ENCODE measurements at places on chromosomes 6 and 20. TPM values are rescaled to one million over a fixed set of nuclear protein-coding genes. Genes with fewer than 3 reads are reported as not detected.

GRCh38 chr6:137900815-137901214 lies 33.8 kb downstream of the TNFAIP3 start:
- no peak for DNase-seq

DNA sequence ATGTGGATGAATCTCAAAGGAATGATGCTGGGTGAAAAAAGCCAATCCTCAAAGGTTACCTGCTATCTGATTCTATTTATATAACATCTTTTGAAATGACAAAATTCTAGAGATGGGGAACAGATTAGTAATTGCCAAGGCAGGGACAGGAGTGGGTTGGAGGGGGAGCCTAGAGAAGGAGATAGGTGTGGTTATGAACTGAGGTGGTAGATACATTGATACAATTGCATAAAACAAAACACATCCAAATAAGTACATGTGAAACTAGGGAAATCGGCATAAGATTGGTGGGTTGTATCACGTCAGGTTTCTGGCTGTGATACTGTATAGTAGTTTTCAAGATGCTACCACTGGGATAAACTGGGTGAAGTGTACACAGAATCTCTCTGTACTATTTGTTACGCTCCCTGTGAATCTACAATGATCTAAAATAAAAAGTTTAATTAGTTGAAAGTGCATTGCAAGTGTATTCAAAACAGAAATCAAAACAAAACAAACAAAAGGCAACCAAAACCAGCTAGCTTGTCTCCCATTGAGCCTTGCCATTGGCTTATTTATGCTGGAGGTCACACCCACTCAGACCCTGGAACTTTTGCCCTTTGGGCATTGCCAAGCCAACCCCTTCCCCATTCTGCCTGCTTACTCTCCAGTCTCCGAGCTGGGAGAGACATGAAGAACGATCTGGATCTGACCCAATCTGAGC lies 27.8 kb downstream of the PPP1R16B start:
- DNase-seq = no peak

DNA sequence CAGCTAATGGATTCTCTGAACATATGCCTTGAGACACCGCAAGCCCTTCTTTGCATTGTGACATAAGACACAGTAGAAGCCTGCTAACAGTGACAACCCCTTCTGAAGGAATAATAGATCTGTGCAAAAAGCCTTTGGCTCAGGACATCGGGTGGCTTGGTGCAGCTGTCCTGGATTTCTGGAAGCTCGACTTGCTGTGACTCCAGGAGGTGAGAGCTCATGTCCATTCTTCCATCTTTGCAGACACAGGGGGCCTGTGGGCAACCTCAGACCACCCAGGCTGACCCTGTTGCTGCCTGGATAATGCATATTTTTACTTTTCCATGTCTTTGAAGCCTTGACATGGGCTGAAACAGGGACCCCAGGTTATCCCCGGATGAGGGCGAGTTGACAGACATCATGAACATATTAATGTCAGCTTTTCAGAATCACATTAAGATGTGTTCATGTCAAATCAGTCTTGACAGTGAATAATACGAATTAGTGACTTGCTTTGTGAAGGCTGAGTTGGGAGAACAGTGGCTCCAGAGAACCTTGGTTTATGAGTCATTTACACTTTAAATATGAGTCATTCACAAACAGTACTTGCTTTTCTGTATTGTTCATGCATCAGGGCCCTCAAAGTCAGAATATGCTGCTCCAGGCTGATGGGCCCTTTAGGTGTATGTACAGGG lies 66.8 kb upstream of the IYD start:
- no peak for DNase-seq

- DNase-seq = no peak
These were observed 124.7 kb downstream of the CD24 start for GRCh38 chr6:106849676-106850332.

DNA sequence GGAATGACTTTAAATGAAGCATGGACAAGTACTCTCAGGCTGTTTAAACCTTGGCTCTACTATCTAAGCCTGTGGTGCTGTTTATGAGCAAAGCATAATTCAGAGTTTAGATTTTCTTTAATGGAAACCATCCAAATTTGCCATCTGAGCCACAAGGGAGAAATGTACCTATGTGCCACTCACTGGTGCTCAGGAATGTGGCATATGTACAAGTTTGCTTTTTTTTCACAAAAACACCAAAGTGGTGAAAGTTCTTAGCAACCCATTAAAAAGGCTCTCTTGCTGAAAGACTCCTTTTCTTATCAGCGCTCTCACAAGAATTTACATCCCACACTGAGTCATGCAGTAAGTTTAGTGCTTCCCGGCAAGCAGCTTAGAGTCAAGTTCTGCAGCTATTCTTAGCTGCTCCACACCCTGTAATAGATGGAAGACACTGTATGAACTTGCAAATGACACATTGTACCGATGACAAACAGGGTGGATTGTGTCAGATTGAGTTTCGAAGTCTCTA lies 57.3 kb upstream of the MLIP start:
- DNase-seq = peak; percentile 63

DNA sequence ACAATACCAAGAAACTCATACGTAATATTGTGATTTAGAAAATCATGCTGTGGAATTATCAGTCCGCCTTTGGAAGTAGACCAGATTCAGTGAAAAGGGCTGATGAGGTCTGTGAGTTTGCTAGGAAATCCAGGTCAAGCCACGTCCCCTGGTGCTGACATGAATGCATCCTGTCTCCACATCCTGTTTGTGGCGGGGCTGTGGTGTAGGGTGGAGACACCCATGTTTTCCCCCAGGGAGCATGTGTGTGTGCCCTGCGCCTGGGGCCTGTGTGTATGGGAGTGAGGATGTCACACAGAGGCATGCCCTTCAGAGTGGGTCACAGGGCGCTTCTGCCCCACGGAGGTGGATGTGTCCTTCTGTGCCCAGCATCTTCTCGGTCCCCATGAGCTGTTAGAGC lies 109.1 kb downstream of the SASH1 start:
- DNase-seq = peak; percentile 91

POM121L2 gene
- not detected for total RNA-seq

HCK gene
- not detected for total RNA-seq

INSM1 gene
- total RNA-seq = not detected

REM1 gene
- not detected for total RNA-seq
